Right ventricle myocardium superior (tissue), 1 donor: ENCODE measurements at places on chromosomes 12 and 14.

DNA sequence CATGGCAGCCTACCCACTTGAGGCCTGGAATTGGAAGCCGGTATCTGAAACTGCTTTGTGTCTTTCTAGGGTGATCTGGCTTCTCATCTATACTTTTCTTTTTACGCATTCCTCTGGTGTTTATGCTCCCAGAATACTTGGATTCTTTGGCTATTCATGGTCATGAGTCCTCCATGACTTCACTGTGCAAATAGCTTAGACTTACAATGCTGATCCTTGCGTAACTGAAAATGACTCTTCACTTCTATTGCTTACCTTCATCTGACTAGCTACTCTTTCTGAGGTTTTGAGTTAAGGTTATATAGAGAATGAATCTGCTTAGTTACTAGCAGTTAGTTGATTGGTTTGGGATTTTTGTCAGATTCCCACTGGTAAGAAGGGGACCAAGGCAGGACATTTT, 121.7 kb upstream of the NOVA1 start:
- no peak for DNase-seq

DNA sequence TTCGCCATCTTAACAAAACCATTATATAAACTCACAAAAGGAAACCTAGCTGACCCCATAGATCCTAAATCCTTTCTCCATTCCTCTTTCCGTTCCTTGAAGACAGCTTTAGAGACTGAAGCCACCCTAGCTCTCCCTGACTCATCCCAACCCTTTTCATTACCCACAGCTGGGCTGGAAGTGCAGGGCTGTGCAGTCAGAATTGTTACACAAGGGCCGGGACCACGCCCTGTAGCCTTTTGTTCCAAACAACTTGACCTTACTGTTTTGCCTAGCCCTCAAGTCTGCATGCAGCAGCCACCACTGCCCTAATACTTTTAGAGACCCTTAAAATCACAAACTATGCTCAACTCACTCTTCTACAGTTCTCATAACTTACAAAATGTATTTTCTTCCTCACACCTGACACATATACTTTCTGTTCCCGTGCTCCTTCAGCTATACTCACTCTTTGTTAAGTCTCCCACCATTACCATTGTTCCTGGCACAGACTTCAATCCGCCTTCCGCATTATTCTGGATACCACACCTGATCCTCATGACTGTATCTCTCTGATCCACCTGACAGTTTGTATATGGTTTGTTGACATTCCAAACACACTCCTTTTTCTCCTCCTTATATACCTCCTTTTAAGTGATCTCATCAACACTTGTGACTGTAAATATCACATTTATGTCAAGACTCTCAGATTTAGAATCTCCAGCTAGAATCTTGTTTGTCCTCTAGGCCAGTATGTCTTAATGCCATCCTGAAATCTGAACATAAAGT, 208.7 kb downstream of the KITLG start:
- DNase-seq = no peak

- DNase-seq = no peak
Measured at GRCh38 chr14:102645746-102646440, 53.4 kb downstream of the RCOR1 start.

GRCh38 chr14:68634332-68634731, 158.5 kb downstream of the ZFP36L1 start:
- no peak for DNase-seq

- DNase-seq = no peak
Measured at GRCh38 chr14:33866425-33867088, 84.3 kb downstream of the EGLN3 start.

DNA sequence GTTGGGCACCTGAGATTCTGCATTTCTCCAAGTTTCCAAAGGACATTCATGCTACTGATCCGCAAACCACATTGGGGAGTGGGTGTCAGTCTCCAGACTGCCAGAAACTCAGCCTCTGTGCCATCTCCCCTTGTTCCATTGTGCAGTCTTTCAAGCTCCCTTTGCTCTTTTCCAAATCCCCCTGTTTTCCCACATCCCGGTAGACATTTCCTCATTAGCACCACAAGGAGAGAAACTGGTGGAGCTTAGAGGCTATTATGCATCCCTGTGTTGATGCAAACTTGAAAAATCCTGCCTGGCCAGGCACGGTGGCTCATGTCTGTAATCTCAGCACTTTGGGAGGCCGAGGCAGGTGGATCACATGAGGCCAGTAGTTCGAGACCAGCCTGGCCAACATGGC, 10.7 kb downstream of the CCDC63 start:
- no peak for DNase-seq

DNA sequence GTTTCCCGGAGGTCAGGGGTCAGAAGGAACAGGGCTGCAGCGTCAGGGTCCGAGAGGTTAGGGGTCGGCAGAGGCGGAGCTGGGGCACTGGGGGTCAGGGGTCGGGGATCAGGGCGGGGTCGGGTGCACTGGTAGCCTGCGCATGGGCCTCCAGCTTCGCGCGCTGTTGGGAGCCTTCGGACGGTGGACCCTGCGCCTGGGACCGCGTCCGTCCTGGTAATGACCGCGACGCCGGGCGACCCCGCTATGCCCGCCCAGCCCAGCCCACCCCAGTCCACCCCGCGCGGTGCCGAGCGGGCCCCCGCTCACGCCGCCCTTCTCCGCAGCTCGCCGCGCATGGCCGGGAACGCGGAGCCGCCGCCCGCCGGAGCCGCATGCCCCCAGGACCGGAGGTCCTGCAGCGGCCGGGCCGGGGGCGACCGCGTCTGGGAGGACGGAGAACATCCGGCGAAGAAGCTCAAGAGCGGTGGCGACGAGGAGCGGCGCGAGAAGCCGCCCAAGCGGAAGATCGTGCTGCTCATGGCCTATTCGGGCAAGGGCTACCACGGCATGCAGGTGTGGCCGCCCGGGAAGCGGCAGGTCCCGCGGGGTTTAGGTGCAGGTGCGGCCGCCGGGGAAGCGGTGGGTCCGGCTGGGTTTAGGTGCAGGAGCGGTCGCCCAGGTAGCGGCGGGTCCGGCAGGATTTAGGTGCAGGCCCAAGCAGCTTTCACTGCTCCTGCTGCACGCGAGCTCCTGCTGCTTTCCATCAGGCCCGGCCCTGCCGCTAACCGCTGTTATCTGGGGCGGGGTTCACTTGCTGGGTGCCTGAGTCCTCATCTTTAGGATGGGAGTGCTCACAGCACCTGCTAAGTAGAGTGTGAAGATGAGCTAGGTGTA, 743 bp downstream of the PUS1 start:
- DNase-seq = no peak

GRCh38 chr14:51619561-51619960, 32.1 kb upstream of the FRMD6 start:
- DNase-seq = no peak

DNA sequence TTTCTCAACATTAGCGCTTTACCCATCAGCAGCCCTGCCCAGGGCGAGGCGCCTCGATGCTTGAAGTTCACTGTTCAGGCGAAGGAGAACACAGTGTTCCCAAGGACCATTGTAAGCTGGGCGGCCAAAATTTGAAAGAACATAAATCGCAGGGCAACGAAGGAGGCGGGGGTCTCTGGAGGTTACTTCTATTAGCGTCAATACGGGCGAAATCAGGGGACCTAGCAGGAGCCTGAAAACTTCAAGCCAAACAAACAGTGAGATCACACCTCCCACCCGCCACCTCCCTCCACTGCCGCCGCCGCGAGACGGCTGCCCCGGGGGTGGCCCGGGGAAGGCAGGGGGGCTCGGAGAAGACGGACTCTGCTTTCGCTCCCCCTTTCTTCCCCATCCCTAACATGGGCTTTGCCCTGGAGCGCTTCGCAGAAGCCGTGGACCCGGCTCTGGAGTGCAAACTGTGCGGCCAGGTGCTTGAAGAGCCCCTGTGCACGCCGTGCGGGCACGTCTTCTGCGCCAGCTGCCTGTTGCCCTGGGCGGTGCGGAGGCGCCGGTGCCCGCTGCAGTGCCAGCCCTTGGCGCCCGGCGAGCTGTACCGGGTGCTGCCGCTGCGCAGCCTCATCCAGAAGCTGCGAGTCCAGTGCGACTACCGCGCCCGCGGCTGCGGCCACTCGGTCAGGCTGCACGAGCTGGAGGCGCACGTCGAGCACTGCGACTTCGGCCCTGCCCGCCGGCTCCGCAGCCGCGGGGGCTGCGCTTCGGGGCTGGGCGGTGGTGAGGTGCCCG, at the start of gene PDZRN4:
PDZRN4 (plus strand) TSS at position 263 of the 783 bp plus-strand sequence.
- DNase-seq = no peak

DNA sequence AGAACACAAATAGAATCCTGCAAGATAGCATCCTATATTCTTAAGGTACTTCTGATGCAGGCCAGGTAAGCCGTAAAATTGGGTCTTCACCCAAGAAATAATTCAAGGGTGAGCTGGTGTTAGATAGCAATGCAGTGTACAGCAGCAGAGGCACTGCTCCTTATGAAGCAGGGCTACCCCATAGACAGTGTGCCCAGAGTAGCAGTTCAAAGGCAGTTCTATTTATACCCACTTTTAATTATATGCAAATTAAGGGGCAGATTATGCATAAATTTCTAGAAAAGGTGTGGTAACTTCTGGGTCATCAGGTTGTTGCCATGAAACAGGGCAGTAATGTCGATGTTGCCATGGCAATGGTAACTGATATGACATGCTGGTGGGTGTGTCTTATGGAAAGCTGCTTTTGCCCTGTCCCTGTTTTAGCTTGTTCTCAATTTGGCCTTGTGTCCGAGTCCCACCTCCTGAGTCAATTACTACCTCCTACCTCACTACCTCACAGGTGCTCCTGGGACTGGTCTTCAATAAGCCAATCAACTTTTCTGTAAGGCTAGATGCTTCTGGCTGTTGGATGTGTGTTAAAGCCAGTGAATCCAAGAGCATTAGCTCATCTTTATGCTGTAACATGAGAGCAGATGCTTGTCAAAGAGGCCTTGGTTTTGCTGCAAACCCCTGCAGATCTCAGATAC, 61.0 kb downstream of the PPM1A start:
- DNase-seq = no peak

- DNase-seq = no peak
Measured at GRCh38 chr14:74965486-74966153, 10.2 kb upstream of the PGF start.

- peak; percentile 79 for DNase-seq
Measured at GRCh38 chr14:50230701-50231474, 490 bp downstream of the SOS2 start.

DNA sequence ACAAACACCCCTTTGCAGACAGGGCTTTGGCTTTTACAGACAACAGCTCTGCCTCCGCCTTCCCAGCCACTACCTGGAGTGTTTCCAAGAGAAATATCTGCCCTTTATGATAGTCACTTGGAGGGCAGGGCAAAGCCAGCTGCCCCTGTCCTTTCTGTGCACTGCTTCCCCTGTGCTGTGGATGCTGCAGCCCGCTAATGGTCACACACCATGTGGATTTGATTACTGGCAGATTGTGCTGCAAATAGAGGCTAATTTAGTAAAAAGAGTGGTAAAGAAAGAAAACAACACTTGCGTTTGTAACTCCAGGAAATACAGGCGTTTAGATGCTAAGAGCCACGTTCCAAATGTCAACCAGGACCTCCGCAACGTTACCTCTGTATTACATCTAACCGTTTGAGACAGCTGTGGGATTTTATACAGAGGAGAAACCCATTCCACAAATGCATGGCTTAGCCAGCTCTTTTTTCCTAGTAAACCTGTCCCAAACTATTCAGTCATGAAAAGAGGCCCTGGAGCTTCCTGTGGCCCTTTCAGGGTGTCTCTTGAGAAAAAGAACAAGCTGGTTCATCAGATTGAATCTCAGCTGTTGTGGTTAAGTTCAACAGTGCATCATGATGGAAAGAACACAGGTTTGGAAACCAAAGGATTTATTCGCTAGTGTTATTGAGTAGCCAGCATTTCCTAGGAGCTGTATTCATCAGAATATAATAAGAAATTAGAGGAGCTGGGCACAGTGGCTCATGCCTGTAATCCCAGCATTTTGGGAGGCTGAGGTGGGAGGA, 30.1 kb upstream of the PWP1 start:
- no peak for DNase-seq

- no peak for DNase-seq
Measured at GRCh38 chr12:56838621-56839488, 75.7 kb downstream of the HSD17B6 start.

GRCh38 chr12:92539110-92539749, 163.6 kb upstream of the PLEKHG7 start:
- DNase-seq = no peak

DNA sequence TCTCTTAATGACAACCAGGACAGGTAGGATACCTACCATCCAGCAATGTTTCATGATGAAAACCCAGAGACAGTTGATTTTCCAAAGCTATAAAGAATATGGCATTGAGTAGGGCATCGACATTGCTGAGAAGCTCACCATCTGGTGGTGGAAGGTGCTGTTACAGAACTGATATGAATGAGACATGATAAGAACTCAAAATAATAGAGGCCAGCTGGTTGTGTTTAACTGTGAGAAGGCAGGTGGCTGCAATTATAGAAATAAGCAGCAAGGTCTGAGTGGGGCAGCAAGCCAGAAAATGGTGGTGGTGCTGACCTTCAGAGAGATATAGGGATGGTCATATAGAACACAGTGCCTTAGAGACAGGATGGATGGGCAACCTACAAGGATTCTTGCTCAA, 449.7 kb downstream of the BTG1 start:
- no peak for DNase-seq

DNA sequence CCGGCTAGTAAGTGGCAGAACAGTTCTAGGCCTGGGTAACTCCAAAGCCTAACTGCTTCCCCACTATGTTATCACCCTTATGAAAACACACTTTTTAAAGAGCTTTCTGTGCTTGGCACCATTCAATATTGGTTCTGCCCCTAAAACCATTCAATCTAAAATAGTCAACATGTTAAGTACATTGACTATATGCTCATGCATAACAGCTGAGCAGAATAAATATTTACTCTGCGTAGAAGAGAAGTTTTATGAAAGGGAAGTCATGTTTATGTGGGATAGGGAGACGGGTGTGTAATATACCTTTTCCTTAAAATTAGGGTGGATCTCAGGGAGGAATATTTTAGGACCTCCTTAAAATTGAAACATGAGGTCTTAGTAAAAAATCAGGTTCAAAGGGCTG, 80.5 kb downstream of the SAMD4A start:
- DNase-seq = no peak

- no peak for DNase-seq
Measured at GRCh38 chr12:24044941-24045703, 95.7 kb upstream of the SOX5 start.

DNA sequence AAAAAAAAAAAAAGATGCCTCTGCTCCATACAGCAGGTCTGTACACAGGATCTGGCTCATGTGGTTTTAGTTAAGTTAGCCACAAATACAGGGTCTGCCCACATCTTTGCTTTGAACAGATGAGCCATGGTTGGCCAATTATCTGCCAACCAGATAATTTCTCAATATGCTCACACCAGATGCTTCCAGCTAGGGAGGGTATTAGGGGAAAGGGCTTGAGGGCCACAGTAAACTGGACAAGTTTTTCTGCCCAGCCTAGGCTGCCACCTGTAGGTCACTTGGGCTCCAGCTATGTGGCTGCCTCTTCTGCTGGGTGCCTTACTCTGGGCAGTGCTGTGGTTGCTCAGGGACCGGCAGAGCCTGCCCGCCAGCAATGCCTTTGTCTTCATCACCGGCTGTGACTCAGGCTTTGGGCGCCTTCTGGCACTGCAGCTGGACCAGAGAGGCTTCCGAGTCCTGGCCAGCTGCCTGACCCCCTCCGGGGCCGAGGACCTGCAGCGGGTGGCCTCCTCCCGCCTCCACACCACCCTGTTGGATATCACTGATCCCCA, 776 bp downstream of the RDH5 start:
- DNase-seq = peak; percentile 78
